Renal cortical epithelial cell (primary cell): ENCODE measurements at places on chromosomes 3 and 15.

DNA sequence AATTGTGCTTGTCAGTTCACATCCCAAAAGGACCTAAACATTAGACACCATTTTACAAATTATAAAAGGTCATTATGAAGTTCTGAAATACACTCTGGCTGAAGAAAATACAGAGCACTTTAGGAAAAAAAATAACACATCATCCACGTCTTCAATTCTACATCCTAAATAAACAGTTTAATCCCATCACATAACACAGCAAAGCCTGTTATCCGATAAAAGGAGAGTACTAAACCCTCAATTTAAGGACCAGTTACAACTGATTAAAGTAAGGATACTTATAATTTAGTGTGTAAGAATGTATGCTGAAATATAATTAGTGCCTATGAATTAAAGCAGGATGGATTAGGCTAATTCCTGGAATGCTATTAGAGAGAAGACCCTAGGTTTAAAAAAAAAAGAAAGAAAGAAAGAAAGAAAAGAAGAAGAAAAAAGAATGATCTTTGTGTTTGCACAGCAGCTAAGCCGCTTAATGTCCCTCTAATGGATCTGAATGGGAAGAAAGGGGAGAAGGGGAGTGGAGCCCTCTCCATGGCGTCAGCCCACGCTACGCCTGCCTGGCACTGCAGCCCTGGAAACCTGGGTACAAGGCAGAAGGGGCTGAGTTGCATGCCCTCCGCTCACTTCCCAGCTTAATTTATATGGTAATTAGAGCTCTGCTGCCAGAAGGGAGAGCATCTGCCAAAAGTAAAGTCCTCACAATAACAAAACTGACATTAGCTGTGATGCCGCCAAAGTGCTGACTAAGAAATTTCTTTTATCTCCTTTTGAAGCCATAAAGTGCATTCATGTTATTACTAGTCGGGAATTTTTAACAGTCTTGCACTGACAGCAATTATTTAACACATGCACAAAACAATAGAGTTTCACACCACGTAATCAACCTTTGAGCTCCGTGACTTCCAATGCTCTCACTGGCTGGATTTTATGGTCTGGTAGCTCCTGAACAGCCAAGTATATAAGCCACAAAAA is 90.0 kb downstream of the FSIP1 start:
- peak; percentile 91 for DNase-seq

GRCh38 chr3:70256566-70256965 is 55.9 kb downstream of the MDFIC2 start:
- DNase-seq: peak; percentile 14

DNA sequence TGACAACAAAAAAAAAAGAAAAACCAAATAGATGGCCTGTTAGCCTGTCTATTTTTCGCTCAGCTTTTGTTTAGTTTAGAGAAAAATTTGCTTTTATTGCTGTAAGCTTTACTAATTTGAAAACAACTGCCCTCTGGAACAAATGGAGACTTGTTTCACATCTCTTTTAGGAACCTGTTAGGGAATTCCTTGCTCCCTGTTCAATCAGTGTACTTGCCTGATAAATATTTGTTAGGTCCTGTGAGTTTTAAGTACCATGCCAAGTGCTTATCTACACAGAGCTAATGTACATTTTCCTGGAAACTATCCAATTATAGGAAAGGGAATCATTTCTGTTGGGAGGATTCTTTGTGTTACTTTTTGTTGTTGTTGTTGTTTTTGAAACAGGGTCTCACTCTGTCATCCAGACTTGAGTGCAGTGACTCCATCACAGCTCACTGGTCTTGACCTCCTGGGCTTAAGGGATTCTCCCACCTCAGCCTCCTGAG is 3.5 kb upstream of the LIPH start:
- DNase-seq: no peak

- DNase-seq: no peak
Measured at GRCh38 chr3:157647820-157648219, 144.6 kb upstream of the VEPH1 start.

DNA sequence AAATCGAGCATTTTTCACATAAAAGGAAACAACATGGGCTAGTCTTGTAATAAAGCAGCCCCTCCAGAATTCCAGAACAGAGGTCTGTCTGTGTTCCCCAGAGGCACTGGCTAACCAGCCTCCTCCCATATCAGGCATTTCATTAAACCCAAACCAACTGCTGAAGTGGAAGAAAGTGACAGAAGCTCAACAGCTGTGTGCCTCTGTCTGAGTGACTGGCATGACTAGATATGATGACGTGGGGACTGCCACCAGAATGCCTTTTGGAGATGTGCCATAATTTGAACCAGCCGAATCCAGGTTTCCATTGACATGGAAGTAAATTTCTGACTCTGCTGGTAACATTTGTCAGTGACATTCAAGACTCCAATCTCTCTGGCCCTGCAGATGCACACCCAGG is 8.7 kb downstream of the LIMD1 start:
- no peak for DNase-seq

- peak; percentile 66 for DNase-seq
Measured at GRCh38 chr3:69458803-69459365, 73.0 kb upstream of the FRMD4B start.

DNA sequence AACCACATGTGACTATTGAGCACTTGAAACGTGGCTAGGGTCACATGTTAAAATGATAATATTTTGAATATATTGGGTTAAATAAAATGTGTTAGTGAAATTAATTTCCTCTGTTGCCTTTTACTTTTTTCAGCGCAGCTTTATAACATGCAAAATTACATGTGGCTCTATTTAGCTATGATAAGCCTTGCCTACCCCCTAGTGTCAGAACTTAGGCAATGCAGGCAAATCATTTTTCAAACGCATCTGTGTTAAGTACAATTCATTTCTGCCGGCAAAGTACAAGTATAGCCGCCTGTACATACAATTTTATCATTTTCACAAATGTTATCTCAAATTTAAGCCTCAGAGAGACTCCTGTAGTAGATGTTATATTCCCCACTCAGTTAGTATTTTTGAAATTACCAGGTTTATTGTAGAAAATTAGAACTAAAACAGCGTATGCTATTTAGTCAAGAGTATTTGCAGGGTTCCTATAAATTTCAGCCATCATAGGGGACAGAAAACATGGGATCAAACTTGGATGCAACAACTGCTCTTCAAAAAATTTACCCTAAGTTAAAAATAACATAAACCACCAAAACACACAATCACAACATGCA is 56.1 kb downstream of the TAFA4 start:
- DNase-seq: peak; percentile 69

- no peak for DNase-seq
Measured at GRCh38 chr15:29207758-29208108, 61.9 kb downstream of the NSMCE3 start.

DNA sequence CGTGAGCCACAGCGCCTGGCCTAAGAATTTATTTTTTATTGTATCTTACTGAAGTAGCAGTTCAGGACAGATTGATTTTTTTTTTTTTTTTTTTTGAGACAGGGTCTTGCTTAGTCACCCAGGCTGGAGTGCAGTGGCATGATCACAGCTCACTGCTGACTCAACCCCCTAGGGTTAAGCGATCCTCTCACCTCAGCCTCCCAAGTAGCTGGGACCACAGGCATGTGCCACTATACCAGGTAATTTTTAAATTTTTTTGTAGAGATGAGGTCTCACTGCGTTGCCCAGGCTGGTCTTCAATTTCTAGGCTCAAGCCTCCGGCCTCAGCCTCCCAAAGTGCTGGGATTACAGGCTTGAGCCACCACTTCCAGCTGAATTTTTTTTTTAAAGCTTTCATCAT is 99.8 kb upstream of the HERC1 start:
- DNase-seq: peak; percentile 52

DNA sequence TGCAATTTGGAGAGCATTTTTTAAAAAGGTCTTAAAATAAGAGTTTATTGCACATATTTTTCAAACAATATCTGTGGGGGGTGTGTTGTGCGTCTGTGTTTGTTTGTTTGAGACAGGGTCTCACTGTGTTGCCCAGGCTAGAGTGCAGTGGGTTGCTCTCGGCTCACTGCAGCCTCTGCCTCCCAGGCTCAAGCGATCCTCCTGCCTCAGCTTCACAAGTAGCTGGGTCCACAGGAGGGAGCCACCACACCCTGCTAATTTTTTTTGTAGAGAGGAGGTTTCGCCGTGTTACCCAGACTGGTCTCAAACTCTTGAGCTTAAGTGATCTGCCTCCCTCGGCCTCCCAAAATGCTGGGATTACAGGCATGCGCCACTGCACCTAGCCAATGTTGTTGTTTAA is 2.7 kb downstream of the MLF1 start:
- no peak for DNase-seq

GRCh38 chr3:184789314-184789998 is 22.5 kb upstream of the VPS8 start:
- no peak for DNase-seq
